Stimulated activated CD4-positive, alpha-beta T cell treated with anti-CD3 and anti-CD28 coated beads, Interleukin-12 subunit alpha, Interleukin-12 subunit beta, amount 100 ng/mL, for 4 hours (primary cell): ENCODE measurements at places on chromosomes 3 and 15.

DNA sequence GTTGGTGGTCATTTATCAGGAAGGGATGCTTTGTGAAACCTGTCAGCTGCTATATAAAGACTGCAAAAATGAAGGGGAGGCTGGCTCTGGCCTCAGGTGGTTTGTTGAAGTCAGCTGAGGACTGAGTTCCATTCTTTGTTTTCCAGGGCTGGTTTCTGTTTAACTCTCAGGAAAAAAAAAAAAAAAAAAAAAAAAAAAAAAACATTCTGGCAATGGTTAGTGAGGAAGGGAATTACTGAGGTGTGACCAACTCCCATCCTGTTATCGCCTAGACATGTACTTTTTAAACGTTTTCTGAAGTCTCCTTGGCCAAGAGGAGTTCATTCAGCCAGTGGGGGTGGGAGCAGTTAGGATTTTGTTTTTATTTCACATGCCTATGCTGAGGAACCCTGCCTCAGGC lies 316.3 kb downstream of the OXSM start:
- no peak for DNase-seq

DNA sequence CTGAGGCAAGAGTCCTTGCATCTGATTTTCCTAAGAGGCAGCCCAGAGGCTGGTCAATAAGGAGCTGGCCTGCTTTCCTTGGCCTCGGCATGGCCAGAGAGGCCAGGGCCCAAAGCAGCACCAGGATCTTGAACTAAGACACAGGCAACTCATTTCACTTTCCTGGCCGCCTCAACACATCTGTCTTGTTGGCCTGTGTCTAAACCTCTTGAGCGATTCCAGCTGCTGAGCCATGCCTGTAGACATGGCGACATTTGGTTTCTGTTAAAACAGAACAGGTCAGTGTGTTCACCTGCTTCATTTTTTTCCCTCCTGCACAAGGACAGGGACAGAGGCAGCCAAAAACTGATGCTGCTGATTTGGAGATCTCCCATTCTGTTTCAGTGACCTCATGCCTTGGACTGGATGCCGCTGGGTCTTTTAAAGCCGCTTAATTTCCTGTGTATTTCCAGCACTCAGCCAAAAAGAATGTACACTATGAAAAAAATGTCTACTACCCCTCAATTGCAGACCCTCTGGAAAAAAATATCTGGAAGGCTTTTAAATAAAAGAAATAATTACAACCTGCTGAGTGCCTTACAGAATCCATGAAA lies 266.6 kb upstream of the ICE2 start:
- no peak for DNase-seq

GRCh38 chr15:97576929-97577645 lies 383.4 kb upstream of the ARRDC4 start:
- DNase-seq: no peak

- no peak for DNase-seq
Observed at GRCh38 chr3:160065786-160066185, 77.2 kb downstream of the IL12A start.
